Myocyte (in vitro differentiated cells): ENCODE measurements at places on chromosomes 3 and 15.

GRCh38 chr3:46938118-46938517, 38.4 kb downstream of the CCDC12 start:
- no peak for DNase-seq

DNA sequence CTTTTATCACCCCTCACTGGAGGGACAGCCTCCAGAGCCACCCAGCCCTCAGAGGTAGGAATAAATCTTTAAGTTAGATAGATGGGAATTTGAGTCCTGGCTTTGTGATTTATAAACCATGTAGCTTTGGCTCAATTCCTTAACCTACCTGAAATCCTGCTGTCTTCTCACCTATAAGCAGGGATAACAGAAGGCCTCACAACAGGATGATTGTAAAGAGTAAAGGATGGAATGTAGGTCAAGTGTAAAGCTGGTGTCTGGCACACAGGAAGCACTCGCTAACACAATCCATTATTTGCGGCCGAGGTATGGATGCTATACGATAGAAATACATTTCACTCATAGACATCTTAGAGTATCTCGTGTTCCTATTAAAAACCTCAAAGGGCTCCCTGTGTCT, 162.9 kb upstream of the LRTM1 start:
- no peak for DNase-seq

GRCh38 chr3:71672340-71672739, 52.9 kb downstream of the EIF4E3 start:
- no peak for DNase-seq

GRCh38 chr3:106018929-106019550, 150.2 kb upstream of the CBLB start:
- DNase-seq, result no peak

- no peak for DNase-seq
Measured at GRCh38 chr3:46463868-46464241, 850 bp downstream of the LTF start.

DNA sequence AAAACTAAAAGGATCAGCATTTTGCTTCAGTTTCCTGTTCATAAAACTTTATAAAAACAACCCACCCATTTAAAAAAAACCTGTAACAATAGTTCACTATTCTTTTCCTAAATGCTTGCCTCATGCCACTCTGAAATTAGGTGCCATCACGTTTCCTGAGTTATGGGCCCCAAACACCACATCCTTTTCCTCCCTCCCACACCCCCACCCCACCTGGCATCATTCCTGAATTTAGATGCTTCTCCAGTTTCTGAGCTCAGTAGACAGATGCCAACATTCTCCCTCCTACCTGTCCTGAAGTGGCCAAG, 11.9 kb upstream of the ARHGEF3 start:
- DNase-seq, result no peak

GRCh38 chr15:37019479-37020433, 80.6 kb downstream of the MEIS2 start:
- DNase-seq, result peak; percentile 30

GRCh38 chr3:4670352-4670751, 177.2 kb downstream of the ITPR1 start:
- DNase-seq, result no peak

DNA sequence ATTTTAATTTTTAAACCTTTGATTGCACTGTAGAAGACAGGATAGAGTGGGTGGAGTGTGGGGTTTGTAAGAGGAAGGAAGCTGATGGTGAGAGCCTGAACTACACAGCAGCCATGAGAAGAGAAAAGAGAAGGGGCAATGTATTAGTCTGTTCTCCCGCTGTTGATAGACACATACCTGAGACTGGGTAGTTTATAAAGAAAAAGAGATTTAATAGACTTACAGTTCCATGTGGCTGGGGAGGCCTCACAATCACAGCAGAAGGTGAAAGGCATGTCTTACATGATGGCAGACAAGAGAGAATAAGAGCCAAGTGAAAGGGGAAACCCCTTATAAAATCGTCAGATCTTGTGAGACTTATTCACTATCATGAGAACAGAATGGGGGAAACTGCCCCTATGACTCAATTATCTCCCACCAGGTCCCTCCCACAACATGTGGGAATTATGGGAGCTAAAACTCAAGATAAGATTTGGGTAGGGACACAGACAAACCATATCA, 37.3 kb downstream of the STARD5 start:
- no peak for DNase-seq

DNA sequence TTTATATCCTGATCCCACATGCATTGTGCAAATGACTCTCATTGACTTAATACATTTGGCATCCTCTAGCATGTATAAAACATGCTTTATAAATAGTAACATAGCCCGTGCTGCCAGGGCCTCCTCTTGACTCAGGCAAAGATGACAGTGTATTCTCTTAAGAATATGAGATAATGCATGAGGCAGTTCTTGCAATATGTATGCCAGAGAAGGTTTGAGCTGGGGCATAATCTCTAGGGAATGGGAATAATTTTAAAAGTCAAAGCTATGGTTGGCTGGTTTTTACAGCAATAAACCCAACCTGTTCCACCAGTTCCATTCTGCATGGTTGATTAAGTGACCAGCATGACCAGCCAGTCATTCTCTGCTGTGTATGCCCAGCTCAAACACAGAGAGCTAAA, 179.0 kb upstream of the PFN2 start:
- DNase-seq, result peak; percentile 78

GRCh38 chr15:36778531-36778930, 199.1 kb downstream of the CDIN1 start:
- DNase-seq, result no peak

- DNase-seq, result no peak
Measured at GRCh38 chr3:165744025-165744424, 93.2 kb downstream of the BCHE start.

GRCh38 chr15:52483707-52484106, 45.0 kb downstream of the MYO5A start:
- peak; percentile 91 for DNase-seq

- DNase-seq, result no peak
Measured at GRCh38 chr3:94778814-94779494, 716.1 kb downstream of the NSUN3 start.

DNA sequence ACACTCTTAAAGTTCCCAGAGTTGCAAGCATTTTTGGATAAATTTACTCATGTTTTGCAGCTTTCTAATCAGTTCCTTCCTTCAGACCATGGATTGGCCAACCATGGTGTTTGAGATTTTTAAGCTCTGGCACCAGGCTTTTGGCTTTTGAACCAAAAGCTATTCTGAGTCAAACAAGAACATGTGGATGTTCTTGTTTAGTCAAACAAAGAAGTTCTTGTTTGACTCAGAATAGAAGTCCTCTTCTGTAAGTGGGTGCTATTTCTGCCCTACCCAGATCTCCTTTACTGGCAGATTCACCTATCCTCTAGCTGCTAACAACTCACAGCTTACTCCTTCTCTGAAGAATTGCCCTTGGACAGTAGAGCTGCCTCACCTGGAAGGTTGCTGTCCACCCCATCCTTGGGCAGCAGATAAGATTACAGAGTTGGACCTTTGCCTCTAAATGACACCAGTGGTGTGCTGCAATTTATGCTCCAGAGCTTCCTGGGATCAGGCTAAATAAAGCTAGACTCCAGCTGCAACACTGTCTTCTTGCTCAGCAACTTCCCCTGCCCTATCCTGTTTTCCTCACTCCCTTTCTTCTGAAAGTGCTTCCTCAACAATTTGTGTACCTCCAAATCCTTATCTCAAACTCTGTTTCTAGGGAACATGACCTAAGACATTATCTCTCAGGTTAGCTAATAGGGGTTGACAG, 65.6 kb downstream of the COL6A6 start:
- DNase-seq, result peak; percentile 30

- peak; percentile 10 for DNase-seq
Measured at GRCh38 chr3:71271596-71271995, 311.9 kb downstream of the FOXP1 start.

DNA sequence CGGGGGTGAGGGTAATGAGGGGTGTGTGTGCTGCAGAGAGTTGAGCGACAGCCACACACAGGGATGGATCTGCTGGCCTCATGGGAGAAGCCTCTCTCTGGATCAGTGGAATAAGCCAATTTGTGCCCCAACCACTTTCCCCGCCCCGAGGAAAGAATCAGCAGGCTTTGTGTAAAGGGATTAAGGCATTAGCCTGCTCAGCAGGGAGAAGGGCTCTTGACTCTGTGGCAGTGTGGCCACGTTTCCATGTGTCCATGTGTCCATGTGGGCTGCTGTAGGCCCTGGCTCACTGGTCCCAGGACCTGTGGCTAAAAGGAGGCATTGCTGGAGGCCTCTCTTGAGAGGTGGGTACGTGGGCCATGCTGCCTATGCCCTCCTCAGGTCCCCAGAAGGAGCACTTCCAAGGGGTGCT, 104.7 kb downstream of the HMG20A start:
- DNase-seq, result no peak

- DNase-seq, result no peak
Measured at GRCh38 chr15:55237219-55238130, 40.7 kb upstream of the RSL24D1 start.

GRCh38 chr3:138974462-138974861, 27.4 kb downstream of the FOXL2NB start:
- no peak for DNase-seq

GRCh38 chr15:60026555-60026954, 22.4 kb downstream of the FOXB1 start:
- no peak for DNase-seq

DNA sequence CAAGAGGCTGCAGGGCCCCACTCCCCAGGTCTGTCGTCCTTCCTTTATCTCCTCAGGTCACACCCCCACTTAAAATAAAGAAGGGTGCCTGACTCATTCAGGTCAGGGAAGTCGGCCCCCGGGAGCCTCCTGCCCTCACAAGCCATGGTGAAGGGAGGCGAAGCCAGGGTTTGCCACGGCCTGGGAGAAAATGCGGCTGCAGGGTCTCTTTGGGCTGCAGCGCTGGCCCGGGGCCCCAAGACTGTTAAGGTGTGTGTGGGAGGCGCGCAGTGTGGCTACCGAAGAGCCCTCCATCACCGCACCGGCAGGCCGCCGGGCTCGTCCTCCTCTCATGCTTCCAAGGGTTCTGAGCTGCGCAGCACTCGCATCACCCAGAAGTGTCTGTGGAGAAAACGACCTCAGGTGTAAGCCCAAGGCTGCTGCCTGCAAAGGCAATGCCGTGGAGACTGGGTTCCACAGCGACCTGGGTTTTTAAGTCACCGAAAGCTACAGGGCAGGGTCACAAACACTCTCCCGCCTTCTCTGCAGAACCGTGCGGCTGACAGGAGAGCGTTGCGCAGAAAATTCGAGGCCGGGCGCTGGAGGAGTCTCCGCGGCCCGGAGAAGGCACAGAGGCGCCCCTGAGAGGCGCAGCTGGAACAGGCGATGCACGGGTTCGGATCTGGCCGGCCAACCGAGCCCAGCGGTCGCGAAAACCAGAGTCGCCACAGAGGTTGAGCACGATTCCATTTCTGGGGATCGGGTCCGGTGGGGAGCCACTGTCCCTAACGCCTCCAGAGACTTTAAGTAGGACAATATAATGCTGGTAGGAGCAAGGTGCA, 8.7 kb downstream of the FOXL2 start:
- no peak for DNase-seq

DNA sequence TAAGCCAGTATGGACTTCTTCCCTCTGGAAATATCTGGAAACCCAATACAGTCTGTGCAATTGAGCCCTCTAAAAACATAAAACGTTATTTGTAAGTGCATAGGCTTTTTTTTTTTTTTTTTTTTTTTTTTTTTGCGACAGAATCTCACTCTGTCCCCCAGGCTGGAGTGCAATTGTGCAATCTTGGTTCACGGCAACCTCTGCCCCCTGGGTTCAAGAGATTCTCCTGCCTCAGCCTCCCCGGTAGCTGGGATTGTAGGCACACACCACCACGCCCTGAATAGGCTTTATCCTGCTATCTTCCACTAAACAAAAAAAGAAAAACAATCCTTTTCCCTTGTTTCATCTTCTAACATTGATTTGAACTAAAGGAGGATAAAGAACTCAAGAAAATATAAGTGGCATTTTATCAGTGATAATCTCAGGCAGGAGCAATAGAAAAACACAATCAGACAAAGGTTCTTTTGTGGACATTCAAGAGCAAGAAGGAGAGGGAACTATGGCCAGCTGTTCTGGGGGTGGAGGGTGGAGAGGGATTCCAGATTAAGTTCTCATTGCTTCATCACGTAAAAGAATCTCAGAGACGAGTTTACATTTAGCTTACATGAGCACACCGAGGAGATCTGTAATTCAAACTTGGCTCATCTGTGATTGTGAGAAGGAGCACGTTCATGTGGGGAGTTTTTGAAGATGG, 68.6 kb downstream of the ITGB5 start:
- peak; percentile 66 for DNase-seq

- no peak for DNase-seq
Measured at GRCh38 chr15:96360581-96361308, 30.2 kb downstream of the NR2F2 start.

- no peak for DNase-seq
Measured at GRCh38 chr15:91140601-91141000, 40.5 kb downstream of the SV2B start.

- DNase-seq, result peak; percentile 3
Measured at GRCh38 chr3:156106721-156107373, 13.5 kb upstream of the KCNAB1 start.

DNA sequence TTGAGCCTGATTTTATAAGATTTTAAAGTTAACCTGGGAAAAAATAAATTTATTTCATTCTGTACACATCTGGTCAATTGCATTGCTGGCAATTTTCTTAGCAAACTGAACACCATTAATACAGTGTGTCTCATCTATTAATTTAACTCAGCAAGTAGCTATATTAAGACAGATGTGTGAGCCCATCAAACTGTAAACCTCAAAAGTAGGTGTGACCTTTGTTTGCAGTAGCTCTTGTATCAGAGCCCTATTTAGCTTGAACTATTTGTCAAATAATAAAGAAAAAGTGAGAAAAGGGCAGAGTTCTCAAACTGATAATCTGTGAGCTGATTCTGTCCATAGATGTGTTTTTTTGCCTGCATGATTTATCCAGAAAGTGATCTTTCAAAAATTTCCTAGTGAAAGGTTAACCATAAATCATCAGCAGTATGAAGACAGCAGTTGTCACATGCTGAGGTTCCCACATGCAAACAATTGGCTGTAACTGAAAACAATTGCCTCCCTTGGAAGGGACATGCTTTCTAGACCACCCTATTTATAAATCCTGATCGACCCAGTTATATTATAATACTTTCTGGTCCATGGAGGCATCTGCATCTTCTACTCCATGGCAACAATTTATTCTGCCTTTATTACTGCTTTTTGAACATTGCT, 646.5 kb downstream of the NSUN3 start:
- DNase-seq, result no peak

GRCh38 chr3:158668506-158668905, 3.9 kb downstream of the LXN start:
- no peak for DNase-seq

GRCh38 chr15:60458721-60459120, 20.2 kb downstream of the ICE2 start:
- no peak for DNase-seq

GRCh38 chr3:149020839-149021252, 29.5 kb downstream of the GYG1 start:
- DNase-seq, result no peak

GRCh38 chr3:190528706-190529105, 14.8 kb downstream of the IL1RAP start:
- no peak for DNase-seq

- no peak for DNase-seq
Measured at GRCh38 chr15:42363487-42363886, 4.2 kb downstream of the CAPN3 start.
